NCI-H774 (cell line): ENCODE measurements at places on chromosomes 1 and 21.

GRCh38 chr1:234709473-234710228 is 99.7 kb upstream of the IRF2BP2 start:
- peak; percentile 45 for DNase-seq

- DNase-seq: no peak
Measured at GRCh38 chr1:236164273-236164672, 21.9 kb downstream of the GPR137B start.

DNA sequence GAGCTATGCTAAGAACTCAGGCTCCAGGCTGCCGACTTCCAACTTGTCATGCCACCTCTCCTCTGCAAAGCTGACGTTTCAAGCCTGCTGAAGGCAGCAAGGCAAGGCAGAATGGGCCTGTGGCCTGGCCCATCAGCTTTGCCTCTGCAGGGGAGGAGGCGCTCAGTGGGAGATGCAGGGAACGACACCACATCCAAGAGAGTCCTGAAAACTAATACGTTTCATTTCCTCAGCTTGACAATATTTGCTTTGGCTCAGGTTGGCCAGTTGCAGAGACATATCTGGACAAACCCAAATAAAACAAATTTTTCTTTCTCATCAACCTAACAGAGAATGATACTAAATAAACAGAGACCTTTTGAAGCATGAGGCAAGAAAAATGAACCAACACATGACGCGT is 35.3 kb downstream of the BEND5 start:
- DNase-seq: peak; percentile 14

- DNase-seq: no peak
Measured at GRCh38 chr1:67551375-67551774, 121.2 kb upstream of the SERBP1 start.

- no peak for DNase-seq
Measured at GRCh38 chr1:153597206-153597605, 15.7 kb downstream of the S100A16 start.

DNA sequence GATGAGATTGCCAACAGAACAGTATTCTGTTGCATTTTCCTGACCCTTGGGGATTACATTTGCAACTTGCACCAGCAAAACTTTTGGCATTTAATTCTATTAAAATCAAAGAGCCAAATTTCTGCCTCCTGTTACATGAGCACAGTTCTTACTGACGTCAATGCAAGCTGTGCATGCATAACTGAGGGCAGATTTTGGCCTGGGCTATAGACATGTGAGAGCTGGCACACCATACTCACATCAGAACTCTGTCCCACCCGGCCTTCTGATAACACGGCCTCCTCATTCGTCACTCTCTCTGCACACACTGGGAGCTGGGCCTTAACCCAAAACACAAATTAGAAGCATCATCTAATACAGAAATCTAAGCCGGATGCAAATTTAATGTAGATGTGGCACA is 31.5 kb downstream of the PAPPA2 start:
- DNase-seq: no peak

DNA sequence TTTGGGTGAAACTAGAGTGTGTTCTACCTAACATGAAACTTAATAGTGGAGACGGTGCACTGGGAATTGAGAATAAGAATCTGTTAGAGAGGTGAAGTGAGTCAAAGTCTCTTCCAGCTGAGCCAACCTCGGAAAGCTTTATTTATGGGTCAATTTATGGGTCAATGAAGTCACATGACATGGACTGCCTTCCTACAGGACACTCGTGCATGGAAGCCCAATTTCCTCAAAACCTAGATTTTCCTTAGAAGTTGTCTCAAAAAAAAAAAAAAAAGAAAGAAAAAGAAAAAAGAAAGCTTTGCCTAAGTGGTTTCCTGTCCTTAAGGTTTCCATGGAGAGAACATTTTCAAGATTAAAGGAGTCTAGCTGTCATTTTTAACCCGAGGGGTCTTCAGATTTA is 26.7 kb downstream of the CACHD1 start:
- no peak for DNase-seq

DNA sequence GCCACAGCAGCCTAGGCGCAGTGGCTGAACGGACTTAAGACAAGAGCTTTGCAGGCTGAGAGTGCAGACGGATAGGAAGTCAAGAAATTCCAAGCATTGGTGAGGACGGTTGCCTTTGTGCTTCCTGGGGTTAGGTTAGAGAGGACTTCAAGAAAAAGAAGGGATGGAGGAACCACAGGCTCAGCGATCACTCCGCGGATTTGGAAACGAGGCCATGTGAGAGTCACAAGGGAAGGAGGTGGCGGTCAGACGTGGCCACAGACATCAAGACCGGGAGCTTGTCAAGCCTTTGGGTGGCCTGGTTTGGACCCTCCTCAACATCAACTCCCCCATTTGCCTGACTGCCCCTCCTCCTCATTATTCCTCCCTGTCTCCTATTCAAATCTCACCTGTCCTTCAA is 62.3 kb downstream of the NID1 start:
- DNase-seq: no peak

DNA sequence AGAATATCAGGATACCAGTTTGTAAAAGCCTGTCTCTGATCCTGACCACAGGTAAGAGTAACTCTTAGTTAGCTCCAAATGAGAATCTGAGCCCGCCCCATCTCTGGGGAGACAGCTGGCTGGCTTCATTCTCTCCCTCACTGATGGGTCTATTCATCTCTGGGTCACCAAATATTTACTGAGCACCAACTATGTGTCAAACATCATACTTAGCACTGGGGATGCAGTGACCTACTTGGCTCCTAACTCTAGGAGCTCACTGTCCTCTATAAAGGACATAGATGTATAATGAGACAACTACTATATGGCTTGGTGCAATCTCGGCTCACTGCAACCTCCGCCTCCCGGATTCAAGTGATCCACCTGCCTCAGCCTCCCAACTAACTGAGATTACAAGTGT is 29.8 kb upstream of the BCL10 start:
- no peak for DNase-seq

- no peak for DNase-seq
Measured at GRCh38 chr1:56180520-56181190, 398.7 kb downstream of the PLPP3 start.

DNA sequence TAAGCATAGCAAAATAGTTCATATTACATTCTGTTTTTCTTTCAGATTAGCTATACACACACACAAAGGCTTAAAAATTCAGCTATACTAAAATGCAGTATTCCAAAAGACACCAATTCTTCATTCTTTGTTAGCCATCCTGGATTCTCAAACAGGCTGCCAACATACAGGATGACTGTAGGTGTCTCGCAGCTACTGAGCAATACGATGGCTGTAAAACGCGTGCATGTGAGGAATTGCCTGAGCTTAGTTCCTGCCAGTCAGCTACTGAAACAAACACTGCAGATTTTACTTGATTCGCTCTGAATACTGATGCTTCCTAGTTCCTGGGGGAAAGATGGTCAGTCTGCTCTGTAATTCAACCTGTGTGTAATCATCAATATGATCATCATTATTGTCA is 24.7 kb upstream of the HMGN1 start:
- DNase-seq: no peak

- no peak for DNase-seq
Measured at GRCh38 chr1:14065486-14065885, 365.5 kb downstream of the PRDM2 start.
